ENCODE measurements at places on chromosomes 2 and 18.

- peak; percentile 69 for DNase-seq
Measured at GRCh38 chr2:39160982-39161381, 40.1 kb upstream of the SOS1 start.

DNA sequence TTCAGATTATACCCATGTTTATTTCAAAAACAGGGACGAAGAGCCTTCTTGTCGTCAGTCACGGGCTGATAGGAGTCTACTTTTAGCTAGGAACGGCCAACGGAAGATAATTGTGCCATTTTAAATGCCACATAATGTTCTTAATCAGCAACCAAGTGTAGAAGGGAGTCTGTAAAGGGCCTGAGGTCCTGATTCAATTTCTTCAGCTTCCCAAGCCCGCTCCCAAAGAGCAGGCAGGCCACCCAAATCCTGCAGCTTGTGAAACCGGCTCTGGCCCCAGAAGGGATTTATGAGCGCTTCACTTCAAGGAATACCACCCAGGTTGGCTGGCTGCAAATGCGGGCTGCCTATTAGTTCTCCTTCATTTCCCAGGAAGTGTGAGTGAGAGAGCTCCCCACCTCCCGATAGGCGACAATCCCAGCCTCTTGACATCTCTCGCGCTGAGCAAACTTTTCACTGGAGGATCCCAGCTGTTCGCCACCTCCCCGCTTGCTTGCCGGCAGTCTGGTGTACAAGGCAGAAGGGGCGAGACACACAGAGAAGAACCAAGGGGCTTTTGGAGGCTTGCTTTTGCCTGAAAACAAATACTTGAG, 272.9 kb downstream of the CDH20 start:
- peak; percentile 73 for DNase-seq

DNA sequence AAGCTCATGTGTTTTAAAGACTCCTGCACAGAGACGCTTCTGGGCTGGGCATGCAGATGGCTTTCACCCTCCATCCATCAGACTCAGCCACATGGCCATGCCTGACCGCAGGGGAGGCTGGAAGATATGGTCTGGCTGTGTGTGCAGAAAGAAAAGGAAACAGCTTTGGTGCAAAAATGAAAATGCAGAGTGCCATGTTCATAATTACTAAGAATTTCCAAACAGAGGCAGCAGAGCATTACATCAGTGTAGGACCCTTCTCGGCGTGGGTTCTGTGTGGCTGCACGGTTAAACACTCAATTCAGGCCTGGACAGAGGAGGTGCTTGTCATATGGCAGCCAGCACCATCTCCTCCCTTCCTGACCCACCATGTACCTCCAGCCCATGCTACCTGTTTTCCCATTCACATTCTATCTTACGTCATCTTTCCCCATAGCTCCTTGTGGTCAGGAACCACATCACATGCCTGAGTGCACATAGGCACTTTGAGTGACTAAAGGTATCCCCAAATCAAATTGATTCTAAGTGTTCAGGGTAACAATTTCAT, 200.3 kb upstream of the ID2 start:
- no peak for DNase-seq

DNA sequence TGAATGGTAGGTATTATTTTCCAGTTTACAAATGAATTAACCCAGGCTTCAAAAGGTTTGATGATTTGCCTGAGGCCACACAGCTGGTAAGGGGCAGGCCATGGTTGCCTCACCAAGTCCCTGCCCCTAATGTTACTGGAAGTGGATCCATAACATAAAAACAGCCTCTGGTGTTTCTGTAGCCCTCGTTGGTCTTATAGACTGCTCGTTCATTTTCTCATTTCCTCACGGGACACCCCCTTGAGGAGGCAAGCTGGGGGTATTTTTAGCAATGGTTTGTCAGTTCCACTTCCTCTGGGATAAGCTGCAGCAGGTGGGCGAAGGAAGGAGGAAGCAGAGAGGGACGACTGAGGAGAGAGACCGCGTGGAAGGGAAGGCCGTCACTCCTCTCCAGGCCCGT, 32.9 kb upstream of the NDUFV2 start:
- peak; percentile 71 for DNase-seq

GRCh38 chr2:160566717-160567116, 73.1 kb upstream of the RBMS1 start:
- DNase-seq = no peak

DNA sequence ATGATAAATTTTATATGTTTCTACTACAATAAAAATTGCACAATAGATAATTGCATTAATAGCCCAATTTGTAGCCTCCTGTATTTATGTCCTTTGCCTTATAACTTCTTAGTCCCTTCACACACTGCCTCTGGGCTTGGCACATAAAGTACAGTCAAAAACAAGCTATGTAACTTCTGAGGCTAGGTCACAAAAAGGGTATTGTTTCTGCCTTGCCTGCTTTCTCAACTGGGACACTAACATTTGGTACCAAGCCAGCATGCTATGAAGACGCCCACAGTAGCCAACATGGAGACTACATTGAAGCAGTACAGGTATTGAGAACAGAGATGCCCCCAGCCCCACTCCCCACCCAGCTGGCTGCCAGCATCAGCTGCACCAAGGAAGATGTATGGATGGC, 5.4 kb upstream of the SLC3A1 start:
- no peak for DNase-seq

GRCh38 chr18:45526114-45526841, 89.0 kb upstream of the SLC14A2 start:
- peak; percentile 70 for DNase-seq

DNA sequence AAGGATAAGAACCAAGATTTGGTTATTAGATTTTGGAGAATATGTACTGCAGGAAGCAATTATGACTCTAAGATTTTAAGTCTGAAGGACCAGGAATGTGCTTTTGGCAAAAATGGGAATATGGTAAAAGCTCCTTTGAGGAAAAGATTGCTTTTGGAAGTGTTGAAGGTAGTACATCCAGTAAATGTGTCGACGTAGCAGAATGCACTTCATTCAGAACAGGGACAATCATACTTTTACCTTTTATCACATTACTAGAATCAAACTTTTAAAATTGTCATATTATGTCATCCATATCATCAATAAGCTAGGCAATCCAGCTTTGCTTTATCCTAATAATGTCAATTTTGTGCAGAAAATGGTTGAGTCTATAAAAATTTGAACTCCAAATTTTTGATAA, 74.3 kb upstream of the MSTN start:
- DNase-seq = no peak

DNA sequence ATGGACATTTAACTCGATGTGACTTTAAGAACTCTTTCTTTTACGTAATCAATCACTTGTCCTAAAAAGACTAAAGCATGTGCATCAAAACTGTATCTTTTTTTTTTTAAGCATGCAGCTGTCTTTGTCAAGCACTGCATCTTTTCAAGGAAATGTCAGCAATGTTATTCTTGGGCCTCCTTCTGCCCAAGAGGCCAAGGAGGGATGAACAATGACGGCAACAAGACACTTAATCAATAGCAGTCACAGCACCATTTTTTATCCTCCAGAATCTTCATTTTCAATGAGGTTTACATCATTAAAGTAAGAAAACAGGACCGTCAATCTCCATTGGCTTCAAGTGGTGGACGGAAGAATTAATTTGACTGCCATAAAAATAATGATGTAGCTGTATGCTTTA, 253.8 kb downstream of the AFF3 start:
- no peak for DNase-seq

DNA sequence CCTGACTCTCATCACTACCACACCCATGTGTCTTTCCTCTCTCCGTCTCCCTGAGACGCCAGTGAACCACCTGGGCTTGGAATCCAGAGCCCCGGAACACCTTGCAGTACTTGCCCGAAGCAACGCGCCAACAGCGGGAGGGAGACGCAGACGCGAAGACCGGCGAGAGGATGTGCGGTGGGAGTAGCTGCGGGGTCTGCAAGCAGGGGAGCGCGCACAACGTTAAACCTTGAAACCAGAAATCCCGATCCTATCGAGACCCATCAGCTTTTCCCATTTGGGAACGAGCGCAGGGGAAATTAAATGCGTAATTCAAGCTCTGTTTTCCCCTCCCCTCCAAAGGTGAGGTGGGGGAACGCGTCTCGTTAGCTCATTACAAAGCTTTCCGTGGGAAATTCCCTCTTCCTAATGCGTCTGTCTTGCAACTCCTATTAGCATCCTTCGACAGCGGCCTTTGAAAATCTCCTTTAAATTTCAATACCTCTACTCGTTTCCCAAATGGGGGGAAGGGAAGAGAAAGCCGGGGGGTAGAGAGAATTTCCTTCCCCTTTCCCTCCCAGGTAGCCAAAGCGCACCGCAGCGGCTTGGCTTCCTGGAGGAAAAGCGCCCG, 421 bp upstream of the CNTNAP5 start:
- no peak for DNase-seq

- no peak for DNase-seq
Measured at GRCh38 chr2:196935432-196935831, 8.9 kb upstream of the PGAP1 start.

GRCh38 chr2:28391564-28392296, 928 bp upstream of the FOSL2 start:
- DNase-seq = peak; percentile 96

DNA sequence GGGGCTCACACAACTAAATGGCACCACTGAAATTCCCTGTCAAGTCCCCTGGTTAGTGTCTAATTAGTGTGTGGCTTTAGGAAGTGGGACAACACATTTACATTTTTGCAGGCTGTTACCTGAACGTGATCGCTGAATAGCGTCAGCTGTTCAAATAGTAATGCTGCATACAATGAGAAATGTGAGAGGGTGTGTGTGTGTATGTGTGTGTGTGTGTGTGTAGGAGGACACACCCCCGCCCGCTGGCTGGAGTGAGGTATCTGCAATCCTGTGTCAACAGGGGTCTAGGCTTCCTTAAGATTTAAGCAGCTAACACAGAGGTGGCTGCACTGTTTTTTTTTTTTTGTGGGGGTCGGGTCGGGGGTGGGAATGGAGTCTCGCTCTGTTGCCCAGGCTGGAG, 4.8 kb upstream of the LYPD6B start:
- DNase-seq = peak; percentile 51

GRCh38 chr18:37538526-37539205, 26.9 kb downstream of the CELF4 start:
- no peak for DNase-seq

GRCh38 chr2:97831121-97831520, 117.7 kb downstream of the ZAP70 start:
- DNase-seq = no peak

- no peak for DNase-seq
Measured at GRCh38 chr2:102155703-102156515, 13.4 kb downstream of the IL1R1 start.

DNA sequence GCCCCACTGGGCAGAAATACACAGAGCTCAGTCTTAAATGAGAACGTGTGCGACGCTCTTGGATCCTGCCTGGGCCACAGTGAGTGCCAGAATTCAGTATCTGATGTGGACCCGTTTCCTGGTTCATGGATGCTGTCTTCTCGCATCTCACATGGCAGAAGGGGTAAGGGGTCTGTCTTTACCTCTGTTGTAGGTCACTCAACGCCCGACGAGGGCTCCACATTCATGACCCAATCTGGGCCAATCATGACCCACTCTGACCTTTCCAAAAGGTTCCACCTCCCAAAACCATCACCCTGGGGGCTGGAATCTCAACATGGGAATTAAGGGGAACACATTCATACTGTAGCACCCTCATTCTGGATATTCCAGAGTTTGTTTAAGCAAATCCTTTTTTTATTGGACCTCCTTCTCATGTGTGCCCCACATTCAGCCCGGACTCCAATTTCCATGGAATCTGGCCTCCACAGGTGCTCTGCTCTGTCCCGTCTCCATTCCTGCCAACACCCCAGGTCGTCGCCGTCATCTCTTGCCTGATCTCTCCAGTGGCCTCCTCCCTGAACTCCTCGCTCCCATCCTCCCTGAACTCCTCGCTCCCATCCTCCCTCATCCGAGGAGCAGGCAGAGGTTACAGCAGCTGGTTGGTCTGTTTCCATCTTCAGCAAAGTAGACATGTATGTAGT, 78.9 kb upstream of the OTOS start:
- DNase-seq = no peak

DNA sequence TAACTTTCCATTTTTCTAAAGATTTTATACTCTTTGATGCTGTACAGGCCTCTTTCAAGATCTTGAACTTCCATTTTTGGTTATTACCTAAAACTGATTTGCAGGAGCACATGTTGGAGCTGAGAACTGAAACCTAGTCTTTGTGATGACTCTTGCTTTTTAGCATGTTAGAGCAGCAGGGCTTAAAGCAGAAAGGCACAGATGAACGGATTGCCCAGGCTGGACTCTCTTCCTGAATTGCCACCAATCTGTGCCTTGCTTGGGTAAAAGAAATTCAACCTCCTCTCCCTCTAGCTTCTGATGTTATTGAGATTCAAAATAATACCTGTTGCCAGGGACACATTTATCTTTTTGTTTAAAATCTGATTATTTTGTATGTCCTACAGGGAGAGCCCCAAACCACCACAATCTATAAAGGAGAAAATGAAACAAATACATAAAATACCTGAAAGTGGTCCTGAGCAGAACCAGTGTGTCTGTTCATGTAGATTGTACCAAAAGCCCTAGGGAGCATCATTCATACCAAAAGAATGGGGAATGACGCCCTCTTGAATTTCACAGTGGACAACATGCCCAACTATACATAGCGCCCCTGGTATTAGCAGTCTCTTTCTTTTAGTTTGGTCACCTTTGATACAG, 277.0 kb upstream of the MAP2 start:
- peak; percentile 1 for DNase-seq

GRCh38 chr2:202608142-202608852, 26.5 kb upstream of the FAM117B start:
- DNase-seq = no peak

DNA sequence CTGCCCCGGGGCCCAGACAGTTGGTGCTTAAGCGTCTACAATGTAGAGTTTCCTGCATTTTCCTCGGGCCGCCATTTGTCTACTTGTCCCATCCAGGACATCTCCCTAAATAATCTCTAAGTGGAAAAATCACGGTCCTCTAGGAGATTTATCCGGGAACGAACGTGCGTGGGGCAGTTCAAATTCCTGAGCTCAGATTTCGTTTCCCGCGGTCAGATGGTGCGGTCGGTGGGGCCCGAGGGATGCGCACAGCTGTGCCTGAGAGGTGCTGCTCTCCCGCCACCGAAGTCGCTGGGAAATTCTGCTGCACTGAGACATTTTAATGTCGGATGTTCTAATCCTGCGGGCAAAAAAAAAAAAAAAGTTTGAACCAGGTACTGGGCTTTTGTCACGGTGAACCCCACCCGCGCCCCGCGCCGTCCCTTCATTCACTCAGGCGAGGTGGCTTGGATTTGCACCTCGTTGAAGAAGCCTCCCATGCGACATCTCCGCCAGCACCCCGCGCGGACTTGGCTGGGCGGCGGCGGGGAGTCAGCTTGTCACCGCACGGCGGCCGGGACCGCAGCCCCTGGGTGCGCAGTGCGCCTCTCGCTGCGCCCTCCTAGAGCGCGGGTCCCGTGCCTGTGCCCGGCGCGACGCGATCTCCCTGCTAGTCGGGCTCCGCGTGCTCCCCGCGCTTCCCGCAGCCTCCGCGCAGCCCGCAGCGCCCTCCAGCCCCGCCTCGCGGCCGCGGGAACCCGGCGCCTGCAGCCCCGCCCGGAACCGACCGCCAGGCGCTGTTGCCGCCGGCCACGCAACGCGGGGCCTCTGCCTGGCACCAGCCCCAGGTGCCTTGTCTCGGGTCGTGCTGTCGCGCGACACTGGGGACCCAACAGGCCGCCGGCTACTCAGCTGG, 191.9 kb upstream of the TCF4 start:
- peak; percentile 66 for DNase-seq

GRCh38 chr2:157440404-157441071, 3.4 kb downstream of the CYTIP start:
- no peak for DNase-seq

Measured in tongue (tissue), 3 donors.